Hair follicular keratinocyte (primary cell): ENCODE measurements at places on chromosomes 1 and 21. TPM values are rescaled to one million over a fixed set of nuclear protein-coding genes. Genes with fewer than 3 reads are reported as not detected.

GBP7 gene
- total RNA-seq, result not detected in 2 replicates

TCHHL1 gene
- 0.08 TPM in 1 of 2 replicates, not detected in the other for total RNA-seq

RNF187 gene
- 38.6 and 63.5 TPM in 2 replicates for total RNA-seq

SNAP47 gene
- total RNA-seq, result 35.9 and 41.2 TPM in 2 replicates

INSRR gene
- not detected in 2 replicates for total RNA-seq

PRR9 gene
- not detected in 2 replicates for total RNA-seq

HOOK1 gene
- total RNA-seq, result 5.0 and 5.2 TPM in 2 replicates

TCEA3 gene
- total RNA-seq, result 1.8 and 5.5 TPM in 2 replicates

BRINP3 gene
- total RNA-seq, result not detected in 2 replicates

EFNA3 gene
- 2.9 and 3.2 TPM in 2 replicates for total RNA-seq

OR2G6 gene
- not detected in 2 replicates for total RNA-seq

LRRIQ3 gene
- total RNA-seq, result 0.39 and 0.53 TPM in 2 replicates

BRDT gene
- not detected in 2 replicates for total RNA-seq

ASPM gene
- total RNA-seq, result 9.4 and 27.5 TPM in 2 replicates

SPATA45 gene
- not detected in 2 replicates for total RNA-seq

KCNH1 gene
- total RNA-seq, result not detected in 2 replicates

TMEM222 gene
- total RNA-seq, result 20.0 and 20.9 TPM in 2 replicates

TMEM61 gene
- total RNA-seq, result 1.5 TPM in 1 of 2 replicates, not detected in the other

CLDN14 gene
- total RNA-seq, result not detected in 2 replicates

TRMT13 gene
- total RNA-seq, result 3.4 and 10.4 TPM in 2 replicates

VWA5B1 gene
- not detected in 2 replicates for total RNA-seq

ATP6V1G3 gene
- total RNA-seq, result not detected in 2 replicates

PLPPR5 gene
- total RNA-seq, result 0.04 and 0.31 TPM in 2 replicates

KCNN3 gene
- total RNA-seq, result not detected in 2 replicates

SHISAL2A gene
- total RNA-seq, result not detected in 2 replicates

ESRRG gene
- total RNA-seq, result 0.04 and 0.08 TPM in 2 replicates

TPTE gene
- total RNA-seq, result not detected in 2 replicates

NUDT4B gene
- total RNA-seq, result 21.9 and 27.3 TPM in 2 replicates

NBPF20 gene
- total RNA-seq, result 2.0 and 3.8 TPM in 2 replicates

TOR1AIP2 gene
- total RNA-seq, result 42.2 and 45.9 TPM in 2 replicates

HCRTR1 gene
- total RNA-seq, result not detected in 2 replicates

BACE2 gene
- total RNA-seq, result 48.8 and 63.2 TPM in 2 replicates

LRRC71 gene
- not detected in 2 replicates for total RNA-seq

COL24A1 gene
- not detected in 2 replicates for total RNA-seq

FYB2 gene
- 0.08 TPM in 1 of 2 replicates, not detected in the other for total RNA-seq

ERO1B gene
- total RNA-seq, result 2.0 and 3.9 TPM in 2 replicates

NOS1AP gene
- total RNA-seq, result 0.08 TPM in 1 of 2 replicates, not detected in the other

SELE gene
- not detected in 2 replicates for total RNA-seq

OR10J1 gene
- total RNA-seq, result not detected in 2 replicates
